ENCODE measurements at places on chromosomes 7 and 10.

GRCh38 chr10:127012769-127013152, 107.5 kb downstream of the DOCK1 start:
- no peak overlapping the region for H3K4me3 ChIP-seq
- DNase-seq: no peak
- no peaks in the 10 kb centered on the region for H3K4me1 ChIP-seq
- H3K27me3 ChIP-seq: no peaks in the 10 kb centered on the region

DNA sequence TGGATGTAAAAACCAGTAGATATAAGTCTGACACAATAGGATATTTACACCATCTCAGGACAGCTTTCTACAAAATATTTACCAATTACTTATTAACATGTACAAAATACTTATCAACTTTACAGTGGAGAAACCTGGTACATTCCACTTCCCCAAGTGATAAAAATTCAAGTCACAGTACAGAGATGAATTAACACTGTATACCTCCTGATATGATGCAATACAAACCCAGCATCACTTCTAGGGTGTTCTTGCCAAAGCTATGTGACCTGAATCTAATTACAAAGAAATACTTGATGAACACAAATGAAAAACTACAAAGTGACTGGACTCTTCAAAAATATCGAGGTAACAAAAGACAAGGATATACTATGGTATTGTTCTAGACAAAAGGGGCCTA, 156.4 kb upstream of the FGFR2 start:
- peaks cover 22% of the 10 kb centered on the region for H3K4me1 ChIP-seq
- peak overlapping the region; percentile 85 for H3K27ac ChIP-seq
- DNase-seq: no peak
- H3K27me3 ChIP-seq: no peaks in the 10 kb centered on the region

- no peak overlapping the region for H3K4me3 ChIP-seq
- no peaks in the 10 kb centered on the region for H3K36me3 ChIP-seq
- peaks cover 45% of the 10 kb centered on the region for H3K4me1 ChIP-seq
- no peaks in the 10 kb centered on the region for H3K27me3 ChIP-seq
- DNase-seq: peak; percentile 42
- no peak overlapping the region for H3K27ac ChIP-seq
Measured at GRCh38 chr7:77331938-77332695, 84.0 kb downstream of the GSAP start.

GRCh38 chr10:48742891-48743860, 58.5 kb downstream of the WDFY4 start:
- H3K27ac ChIP-seq: no peak overlapping the region
- H3K27me3 ChIP-seq: no peaks in the 10 kb centered on the region
